Kidney tubule cell (primary cell): ENCODE measurements at places on chromosomes 2 and 18.

DNA sequence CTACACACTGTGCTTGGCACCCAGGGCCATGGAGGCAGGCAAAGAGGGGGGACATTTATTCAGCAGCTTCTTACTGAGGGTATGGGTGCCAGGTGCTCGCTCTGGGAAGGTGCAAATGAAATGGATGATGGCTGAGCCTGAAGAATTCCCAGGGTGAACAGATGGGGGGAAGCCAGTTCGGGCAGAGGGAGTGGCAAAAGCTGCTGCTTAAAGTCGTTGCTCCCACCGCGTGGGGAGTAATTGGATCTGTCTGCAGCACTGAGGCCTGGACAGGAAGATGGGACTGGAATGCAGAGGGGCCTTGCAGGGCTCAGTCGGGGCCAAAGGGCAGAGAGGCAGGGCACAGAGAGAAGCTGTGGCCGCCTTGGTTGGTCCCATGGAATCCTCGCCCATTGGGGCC is 51.2 kb downstream of the NEDD4L start:
- no peak for DNase-seq

GRCh38 chr18:54532962-54533361 is 58.1 kb upstream of the DYNAP start:
- peak; percentile 22 for DNase-seq

DNA sequence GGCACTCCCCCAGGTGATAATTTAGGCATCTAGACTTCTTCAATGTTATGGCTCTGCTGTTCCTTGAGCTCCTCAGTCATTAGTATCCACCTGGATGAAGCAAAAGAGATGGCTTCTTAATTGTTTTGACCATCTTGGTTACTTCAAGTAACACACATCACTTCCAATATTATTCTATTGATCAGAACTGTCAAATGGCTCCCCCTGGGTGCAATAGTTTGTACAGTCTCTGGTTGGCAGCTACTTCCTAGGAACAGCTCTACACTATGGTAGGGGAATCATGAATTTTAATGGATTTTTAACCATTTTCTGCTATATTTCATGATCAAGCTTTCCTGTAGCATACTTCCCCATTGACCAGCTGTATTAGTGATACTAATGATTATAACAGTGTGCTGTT is 157.0 kb downstream of the NYAP2 start:
- no peak for DNase-seq

DNA sequence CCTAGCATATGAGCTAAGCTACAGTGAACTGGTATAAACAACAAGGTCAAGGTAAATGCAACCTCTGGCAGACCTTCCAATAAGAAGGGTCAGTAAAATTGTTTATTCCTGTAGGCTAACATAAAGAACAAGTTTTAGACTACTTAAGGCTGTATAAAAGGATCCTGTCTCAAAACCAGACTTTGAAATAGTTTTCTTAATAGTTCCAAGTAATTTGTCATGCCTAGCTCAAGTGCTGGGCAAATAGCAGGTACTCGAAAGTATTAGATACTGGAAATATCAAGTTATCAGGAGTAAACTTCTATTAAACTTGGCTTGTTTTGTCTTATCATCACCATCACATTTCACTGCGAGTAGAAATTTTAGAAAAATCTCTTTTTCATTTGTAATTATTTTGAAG is 895.2 kb downstream of the CPS1 start:
- no peak for DNase-seq

GRCh38 chr2:61721382-61721781 is 132.5 kb downstream of the FAM161A start:
- no peak for DNase-seq

DNA sequence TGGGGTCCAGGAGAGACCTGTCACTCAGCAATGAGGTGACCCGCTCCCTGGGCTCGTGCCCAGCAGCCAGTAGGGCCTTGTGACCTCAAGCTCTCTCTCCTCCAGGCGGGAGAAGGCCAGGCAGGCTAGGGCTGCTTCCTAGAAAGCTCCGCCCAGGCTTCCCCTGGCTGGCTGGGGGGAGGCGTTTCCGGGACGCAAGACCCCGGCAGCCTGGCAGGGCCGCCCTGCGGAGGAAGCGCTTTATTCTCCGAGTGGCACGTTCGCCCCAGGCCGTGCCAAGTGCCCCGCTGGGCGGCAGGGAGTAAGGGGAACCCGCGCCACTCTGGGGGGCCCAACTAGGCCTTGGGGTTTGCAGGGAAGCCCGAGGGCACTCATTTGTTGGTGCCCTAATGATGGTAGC is 21.2 kb upstream of the EPAS1 start:
- DNase-seq, result no peak

DNA sequence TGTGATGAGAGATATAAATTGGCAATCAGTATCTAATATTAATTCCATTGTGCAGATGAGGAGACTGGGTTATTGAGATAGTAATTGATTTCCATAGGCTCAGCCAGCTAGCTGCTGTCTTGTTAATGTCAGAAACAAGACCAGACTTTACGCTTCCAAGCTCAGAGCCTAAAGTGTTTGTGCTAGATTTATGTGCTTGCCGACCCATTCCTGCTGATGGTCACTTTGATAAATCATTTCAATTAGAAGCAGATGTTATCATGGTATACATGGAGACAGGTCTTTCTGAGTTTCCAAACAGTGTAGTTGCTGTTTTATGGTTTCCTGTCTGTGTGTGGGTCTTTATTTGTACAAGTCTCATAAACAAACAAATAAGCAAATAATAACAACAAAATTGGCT is 92.8 kb downstream of the AQP4 start:
- no peak for DNase-seq

- DNase-seq, result no peak
Observed at GRCh38 chr2:215427585-215427984, 8.3 kb downstream of the FN1 start.

GRCh38 chr2:97712693-97713295 is 582 bp upstream of the ZAP70 start:
- no peak for DNase-seq

GRCh38 chr2:121136323-121136722 is 148.7 kb downstream of the TFCP2L1 start:
- no peak for DNase-seq

- no peak for DNase-seq
Observed at GRCh38 chr2:132729522-132729921, 59.5 kb upstream of the LYPD1 start.

DNA sequence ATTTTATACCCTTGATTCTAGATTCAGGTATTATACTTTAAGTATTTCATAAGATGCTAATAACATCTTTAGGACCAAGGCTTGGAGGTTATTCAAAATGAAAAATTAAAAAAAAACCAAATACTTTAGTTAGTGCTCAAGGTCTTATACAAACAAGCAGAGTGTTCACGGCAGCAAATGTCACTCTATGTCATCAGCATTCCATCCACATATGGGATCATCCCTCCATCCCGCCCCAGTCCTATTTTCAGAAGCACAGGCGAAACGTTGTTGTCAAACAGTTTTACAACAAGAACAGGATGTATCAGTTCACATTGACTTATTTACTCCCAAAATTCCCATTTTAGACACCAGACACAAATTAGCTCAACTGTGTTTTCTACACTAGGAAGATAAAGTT is 83.7 kb downstream of the DSEL start:
- no peak for DNase-seq

- DNase-seq, result no peak
Observed at GRCh38 chr18:58234359-58234741, 190.3 kb downstream of the NEDD4L start.

- peak; percentile 32 for DNase-seq
Observed at GRCh38 chr18:13446610-13447461, 228.3 kb downstream of the LDLRAD4 start.

- DNase-seq, result peak; percentile 47
Observed at GRCh38 chr2:168456521-168457189, 583 bp downstream of the CERS6 start.

- no peak for DNase-seq
Observed at GRCh38 chr2:181678861-181679543, 1.3 kb downstream of the NEUROD1 start.

- DNase-seq, result no peak
Observed at GRCh38 chr2:63051042-63051794, 588 bp downstream of the OTX1 start.

GRCh38 chr18:23671564-23671963 is 8.9 kb upstream of the ANKRD29 start:
- no peak for DNase-seq

DNA sequence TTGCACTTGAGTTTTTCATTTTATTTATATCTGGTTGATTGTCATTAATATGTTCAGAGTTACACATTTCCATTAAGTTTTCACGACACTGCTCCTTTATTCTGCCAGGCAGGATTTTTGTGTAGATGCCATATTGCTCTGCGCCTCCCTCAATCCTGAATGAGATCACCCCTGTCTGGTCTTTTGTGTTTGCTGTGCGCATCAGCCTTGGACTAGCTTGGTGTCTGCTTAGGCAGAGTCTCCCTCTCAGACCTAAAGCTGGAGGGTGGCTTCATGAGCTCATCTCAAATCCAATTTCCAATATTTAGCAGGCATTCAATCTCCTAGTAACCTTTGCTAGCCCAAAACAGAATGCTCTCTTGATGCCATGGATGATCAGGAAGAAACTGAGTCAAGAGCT is 137.4 kb downstream of the SMAD7 start:
- DNase-seq, result no peak

GRCh38 chr2:150911766-150912280 is 349.8 kb downstream of the RBM43 start:
- DNase-seq, result peak; percentile 63

GRCh38 chr18:50091509-50092244 is 103.3 kb downstream of the MYO5B start:
- DNase-seq, result no peak

- peak; percentile 10 for DNase-seq
Observed at GRCh38 chr18:54924948-54925347, 34.3 kb downstream of the CCDC68 start.

- DNase-seq, result no peak
Observed at GRCh38 chr2:37415128-37415820, 70.8 kb downstream of the QPCT start.

- no peak for DNase-seq
Observed at GRCh38 chr2:88601286-88601685, 26.0 kb downstream of the EIF2AK3 start.

GRCh38 chr2:42124011-42124785 is 45.0 kb upstream of the EML4 start:
- no peak for DNase-seq

DNA sequence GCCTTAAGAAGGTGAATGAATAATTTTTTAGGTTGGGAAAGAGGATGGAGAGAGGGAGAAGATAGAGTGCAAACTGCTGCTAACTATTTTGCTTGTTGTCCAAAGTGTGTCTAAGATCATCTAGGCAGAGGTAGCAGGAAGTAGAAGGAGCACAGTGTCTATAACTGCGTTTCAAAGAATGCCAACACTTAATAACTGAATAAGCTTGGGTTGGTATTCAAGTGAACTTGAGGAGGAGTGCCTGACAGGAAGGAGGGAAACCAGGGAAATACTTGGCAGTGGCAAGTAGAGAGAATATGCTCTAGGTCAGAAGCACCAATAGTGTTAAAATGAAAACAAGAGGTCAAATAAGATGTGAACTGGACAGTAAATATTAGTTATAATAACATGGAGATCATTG is 155.9 kb downstream of the DPP10 start:
- no peak for DNase-seq

- DNase-seq, result no peak
Observed at GRCh38 chr2:97348265-97348664, 235.3 kb downstream of the ANKRD36 start.

- DNase-seq, result no peak
Observed at GRCh38 chr2:106332054-106332453, 136.2 kb downstream of the RGPD3 start.

DNA sequence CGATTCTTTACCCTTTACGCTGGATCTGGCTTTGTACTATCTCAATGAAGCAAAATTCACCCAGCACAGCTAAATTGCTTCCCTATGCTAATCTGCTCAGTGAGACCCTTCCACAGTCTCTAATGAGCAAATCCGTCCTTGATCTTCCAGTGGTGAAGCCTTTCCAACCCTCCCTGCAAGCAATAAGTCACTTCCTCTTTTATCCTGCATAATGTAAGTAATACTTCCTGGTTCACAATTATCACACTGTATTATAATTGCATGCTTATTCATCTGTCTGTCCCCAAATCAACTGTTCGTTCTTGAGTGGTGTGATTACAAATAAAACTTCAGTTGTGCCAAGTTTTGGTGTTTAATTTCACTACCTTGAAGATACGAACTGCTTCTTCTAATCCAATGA is 404.0 kb downstream of the ADCYAP1 start:
- DNase-seq, result no peak

DNA sequence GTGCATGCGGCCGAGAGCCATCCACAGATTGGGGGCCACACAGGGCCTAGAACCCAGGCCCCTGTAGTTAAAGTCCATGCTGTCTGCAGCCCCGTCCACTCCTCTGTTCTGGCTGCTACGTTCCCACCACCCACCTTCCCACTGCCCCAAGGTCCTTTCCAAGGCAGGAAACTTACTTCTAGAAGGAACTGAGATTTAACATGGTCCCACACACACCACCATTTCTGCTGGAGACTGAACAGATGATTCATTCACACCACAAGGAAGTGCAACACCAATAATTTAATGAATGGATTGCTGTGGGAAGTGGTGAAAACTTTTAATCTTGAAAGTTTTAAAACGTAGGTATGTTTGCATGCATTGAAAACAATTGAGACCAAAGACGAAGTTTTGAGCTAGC is 95.2 kb downstream of the LBH start:
- DNase-seq, result peak; percentile 39

DNA sequence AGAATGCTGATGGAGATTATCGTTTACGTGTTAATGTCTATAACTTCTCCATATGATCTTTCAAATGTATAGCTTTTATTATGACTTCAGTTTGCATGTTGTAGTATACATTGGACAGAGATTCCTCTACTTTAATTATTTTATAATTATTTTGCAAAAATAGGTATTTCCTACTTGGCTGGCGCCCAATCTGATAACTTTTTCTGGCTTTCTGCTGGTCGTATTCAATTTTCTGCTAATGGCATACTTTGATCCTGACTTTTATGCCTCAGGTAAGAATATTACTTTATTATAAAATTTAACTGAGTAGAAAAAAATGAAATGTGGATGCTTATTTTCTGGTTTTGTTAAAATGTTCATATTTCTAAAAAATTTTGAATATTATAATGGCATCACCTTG is 18.1 kb upstream of the ADGRF3 start:
- no peak for DNase-seq

- DNase-seq, result no peak
Observed at GRCh38 chr2:172092716-172093415, 7.6 kb downstream of the DLX1 start.

DNA sequence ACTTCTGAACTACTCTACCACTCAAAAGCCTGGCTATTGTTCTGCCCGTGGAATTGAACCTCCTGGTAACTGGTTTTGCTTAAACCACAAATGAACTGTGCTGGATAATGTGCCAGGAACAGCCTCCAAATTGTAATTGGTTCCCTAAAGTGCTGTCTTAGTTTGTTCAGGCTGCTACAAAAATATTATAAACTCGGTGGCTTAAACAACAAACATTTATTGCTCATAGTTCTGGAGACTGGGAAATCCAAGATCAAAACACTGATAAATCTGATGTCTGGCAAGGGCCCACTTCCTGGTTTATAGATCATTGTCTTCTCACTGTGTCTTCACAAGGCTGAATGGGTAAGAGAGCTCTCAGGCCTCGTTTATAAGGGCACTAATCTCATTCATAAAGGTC is 149.2 kb upstream of the NCKAP5 start:
- no peak for DNase-seq

GRCh38 chr2:241983571-241984270 is 114.2 kb downstream of the RTP5 start:
- no peak for DNase-seq
